ENCODE measurements at places on chromosomes 12 and 14. TPM values are rescaled to one million over a fixed set of nuclear protein-coding genes. Genes with fewer than 3 reads are reported as not detected.

ARHGEF40 gene
- total RNA-seq, result 0.37 TPM

NFE2 gene
- total RNA-seq, result not detected

MAPKAPK5 gene
- total RNA-seq, result 56.5 TPM

A2ML1 gene
- total RNA-seq, result not detected

DAD1 gene
- 188 TPM for total RNA-seq

RPL10L gene
- not detected for total RNA-seq

TNFAIP2 gene
- 8.8 TPM for total RNA-seq

C1S gene
- total RNA-seq, result 6.6 TPM

GPR33 gene
- not detected for total RNA-seq

DNA sequence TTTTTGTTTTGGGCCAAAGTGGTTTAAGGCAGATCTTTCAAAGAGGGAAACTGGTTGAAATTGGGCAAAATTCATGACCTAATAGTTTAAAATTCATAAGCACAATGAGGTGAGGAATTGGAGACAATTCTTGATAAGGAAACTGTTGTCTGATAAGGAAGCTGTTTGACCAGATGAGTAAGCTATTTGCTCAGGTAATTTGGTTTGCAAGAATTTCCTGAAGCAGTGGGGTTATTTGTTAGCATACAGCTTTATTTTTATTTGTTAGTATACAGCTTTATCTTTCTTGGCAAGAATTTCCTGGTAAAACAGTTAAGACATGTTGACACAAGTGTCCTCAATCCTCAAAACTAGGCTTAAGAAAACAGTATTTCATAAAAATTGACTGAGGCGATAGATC lies 559.0 kb downstream of the GALC start:
- H3K4me1 ChIP-seq, result no peaks in the 10 kb centered on the region
- DNase-seq, result no peak
- no peaks in the 10 kb centered on the region for H3K36me3 ChIP-seq
- H3K4me3 ChIP-seq, result no peak overlapping the region
